ENCODE measurements at places on chromosomes 5 and 9. TPM values are rescaled to one million over a fixed set of nuclear protein-coding genes. Genes with fewer than 3 reads are reported as not detected.

The AFAP1L1 gene
- total RNA-seq: 26.6 TPM

The TXNDC8 gene
- not detected for total RNA-seq

- no peak overlapping the region for H3K27ac ChIP-seq
- no peak overlapping the region for H3K4me3 ChIP-seq
- H3K4me1 ChIP-seq: peaks cover 14% of the 10 kb centered on the region
- H3K27me3 ChIP-seq: peaks cover 51% of the 10 kb centered on the region
Observed at GRCh38 chr9:126704157-126704891, 90.6 kb downstream of the LMX1B start.

- H3K36me3 ChIP-seq: no peaks in the 10 kb centered on the region
- H3K27me3 ChIP-seq: peaks cover 7% of the 10 kb centered on the region
- DNase-seq: no peak
- no peak overlapping the region for H3K4me3 ChIP-seq
- H3K27ac ChIP-seq: no peak overlapping the region
Observed at GRCh38 chr5:180643191-180643851, 6.1 kb downstream of the FLT4 start.

GRCh38 chr9:133679056-133679455 is 42.9 kb downstream of the DBH start:
- H3K36me3 ChIP-seq: no peaks in the 10 kb centered on the region
- H3K4me3 ChIP-seq: no peak overlapping the region
- DNase-seq: peak; percentile 35
- H3K27me3 ChIP-seq: no peaks in the 10 kb centered on the region
- peaks cover 29% of the 10 kb centered on the region for H3K4me1 ChIP-seq

DNA sequence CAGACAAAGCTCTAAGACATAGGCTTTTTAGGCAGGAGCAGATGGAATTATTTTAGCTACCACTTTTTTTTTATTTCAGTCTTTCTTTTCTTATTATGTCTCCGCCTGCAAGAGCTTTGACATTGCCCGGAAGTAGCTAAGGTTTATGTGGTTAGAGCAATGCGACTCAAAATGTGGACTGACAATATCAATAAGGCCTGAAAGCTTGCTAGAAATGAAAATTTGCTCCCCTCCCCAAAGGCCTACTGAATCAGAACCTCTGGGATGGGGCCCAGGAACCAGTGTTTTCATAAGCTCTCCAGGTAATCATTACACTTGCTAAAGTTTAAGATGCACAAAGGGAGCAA is 81.3 kb downstream of the SUSD1 start:
- no peaks in the 10 kb centered on the region for H3K36me3 ChIP-seq
- no peaks in the 10 kb centered on the region for H3K27me3 ChIP-seq
- no peak for DNase-seq
- no peak overlapping the region for H3K27ac ChIP-seq
- no peaks in the 10 kb centered on the region for H3K4me1 ChIP-seq
- H3K4me3 ChIP-seq: no peak overlapping the region

The LHX3 gene
- total RNA-seq: not detected

- no peaks in the 10 kb centered on the region for H3K27me3 ChIP-seq
- no peaks in the 10 kb centered on the region for H3K4me1 ChIP-seq
- H3K36me3 ChIP-seq: no peaks in the 10 kb centered on the region
- no peak overlapping the region for H3K27ac ChIP-seq
- no peak overlapping the region for H3K4me3 ChIP-seq
Observed at GRCh38 chr5:135150767-135151166, 116.7 kb upstream of the PITX1 start.

The TSLP gene
- total RNA-seq: 1.3 TPM

GRCh38 chr9:136701668-136702053 is 10.7 kb upstream of the DIPK1B start:
- peaks cover 22% of the 10 kb centered on the region for H3K4me1 ChIP-seq
- H3K27ac ChIP-seq: no peak overlapping the region
- no peak for DNase-seq
- H3K36me3 ChIP-seq: no peaks in the 10 kb centered on the region

- no peaks in the 10 kb centered on the region for H3K27me3 ChIP-seq
- no peak overlapping the region for H3K4me3 ChIP-seq
- no peak for DNase-seq
- no peaks in the 10 kb centered on the region for H3K36me3 ChIP-seq
- peaks cover 3% of the 10 kb centered on the region for H3K4me1 ChIP-seq
Observed at GRCh38 chr5:135993880-135994636, 34.7 kb upstream of the TGFBI start.

- H3K4me1 ChIP-seq: no peaks in the 10 kb centered on the region
- no peaks in the 10 kb centered on the region for H3K36me3 ChIP-seq
Observed at GRCh38 chr9:89153232-89154017, 25.2 kb downstream of the SHC3 start.

Data from lower lobe of right lung (tissue), 2 donors.